ENCODE measurements at places on chromosomes 5 and 9.

- H3K36me3 ChIP-seq: no peaks in the 10 kb centered on the region
- H3K4me1 ChIP-seq: 0 out of 2 replicates have a peak, but pooled peaks cover 3% of the 10 kb centered on the region
- H3K27ac ChIP-seq: no peak overlapping the region
- H3K4me3 ChIP-seq: no peak overlapping the region
- DNase-seq: no peak
Observed at GRCh38 chr9:1538301-1538700, 476.8 kb upstream of the SMARCA2 start.

- no peak overlapping the region for H3K27ac ChIP-seq
- H3K4me3 ChIP-seq: no peak overlapping the region
- no peak for DNase-seq
- no peaks in the 10 kb centered on the region for H3K27me3 ChIP-seq
- no peaks in the 10 kb centered on the region for H3K36me3 ChIP-seq
Observed at GRCh38 chr9:124676159-124676551, 95.0 kb downstream of the NR6A1 start.

DNA sequence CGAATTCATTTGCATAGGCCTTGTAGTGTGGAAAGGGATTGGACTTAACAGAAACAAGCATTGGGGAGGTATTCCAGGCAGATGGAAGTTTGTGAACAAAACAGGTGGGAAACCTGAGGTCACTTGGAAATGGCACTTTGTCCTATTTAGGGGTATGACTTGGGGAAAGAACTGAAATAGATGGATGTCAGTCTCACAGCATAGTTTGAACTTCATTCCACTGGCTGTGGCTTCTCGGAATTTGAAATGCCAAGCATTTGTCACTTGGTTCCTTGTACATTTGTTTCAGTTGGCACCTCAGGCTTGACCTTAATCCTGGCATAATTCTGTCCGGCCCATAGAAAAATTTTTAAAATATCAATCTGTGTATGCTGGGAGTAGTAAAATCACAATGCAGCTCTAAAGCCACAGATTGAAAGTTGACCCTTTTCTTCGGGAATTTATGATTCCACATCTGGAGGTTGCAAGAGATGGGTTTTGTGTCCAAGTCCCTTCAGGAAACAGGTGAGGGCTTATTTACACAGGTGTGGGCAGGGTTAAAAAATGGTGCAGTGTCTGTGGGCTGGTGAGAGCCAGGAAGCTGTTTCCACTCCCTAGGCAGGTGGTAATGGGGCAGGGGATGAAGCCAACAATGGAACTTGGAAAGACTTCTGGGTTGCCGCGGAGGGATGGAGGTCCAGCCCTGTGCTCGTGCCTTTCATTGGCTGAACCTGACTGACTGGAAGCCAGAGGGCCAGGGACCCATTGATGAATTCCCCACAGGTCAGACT, 39.2 kb upstream of the PDE8B start:
- H3K27ac ChIP-seq: no peak overlapping the region
- no peaks in the 10 kb centered on the region for H3K36me3 ChIP-seq
- no peak for DNase-seq

- H3K4me3 ChIP-seq: no peak overlapping the region
- no peak overlapping the region for H3K27ac ChIP-seq
- no peaks in the 10 kb centered on the region for H3K36me3 ChIP-seq
- no peaks in the 10 kb centered on the region for H3K27me3 ChIP-seq
- no peak for DNase-seq
Observed at GRCh38 chr5:93748875-93749397, 7.5 kb upstream of the POU5F2 start.

DNA sequence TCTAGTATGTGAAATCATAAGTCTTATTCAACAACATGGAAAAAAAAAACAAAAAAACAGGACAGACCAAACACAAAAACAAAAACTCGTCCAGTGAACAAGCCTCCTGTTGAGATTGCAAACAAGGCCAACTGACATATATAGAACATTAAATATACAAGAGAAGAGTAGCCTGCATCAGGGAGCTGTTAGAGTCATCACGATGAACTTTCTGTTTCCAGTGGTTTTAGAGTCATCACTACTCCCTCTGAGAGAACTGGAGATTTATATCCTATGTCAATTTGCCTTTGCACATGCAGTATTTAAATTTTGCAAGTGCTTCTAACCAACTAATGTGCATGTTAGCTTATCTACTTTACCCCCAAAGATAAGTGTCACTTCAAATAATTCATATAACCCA, 9.9 kb downstream of the SNCAIP start:
- peak overlapping the region; percentile 71 for H3K27ac ChIP-seq
- peaks cover 64% of the 10 kb centered on the region for H3K4me1 ChIP-seq

DNA sequence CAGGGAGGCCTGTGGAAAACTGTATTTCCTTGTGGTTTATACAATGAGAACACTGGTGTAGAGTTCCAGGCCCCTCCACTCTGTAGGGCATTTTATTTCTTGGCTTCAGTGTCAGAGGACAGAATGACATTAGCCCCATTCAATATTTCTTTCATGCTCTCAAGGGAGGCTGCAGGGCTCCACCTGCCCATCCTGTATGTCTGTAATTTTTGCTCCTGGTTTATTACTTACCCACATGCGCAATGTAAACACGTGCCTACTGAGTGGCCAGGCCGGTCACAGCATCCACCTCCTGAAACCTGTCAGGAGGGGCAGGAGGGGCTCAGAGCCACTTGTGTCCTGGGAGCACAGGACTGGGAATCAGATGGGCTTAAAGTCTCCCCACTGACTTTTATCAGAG, 82.4 kb downstream of the GADD45G start:
- peaks cover 57% of the 10 kb centered on the region for H3K27me3 ChIP-seq
- H3K4me3 ChIP-seq: no peak overlapping the region
- no peaks in the 10 kb centered on the region for H3K36me3 ChIP-seq
- DNase-seq: no peak

- no peaks in the 10 kb centered on the region for H3K27me3 ChIP-seq
- DNase-seq: no peak
- no peak overlapping the region for H3K4me3 ChIP-seq
- H3K4me1 ChIP-seq: no peaks in the 10 kb centered on the region
- no peaks in the 10 kb centered on the region for H3K36me3 ChIP-seq
- H3K27ac ChIP-seq: no peak overlapping the region
Observed at GRCh38 chr9:29211003-29211579, 1637.8 kb upstream of the C9orf72 start.

DNA sequence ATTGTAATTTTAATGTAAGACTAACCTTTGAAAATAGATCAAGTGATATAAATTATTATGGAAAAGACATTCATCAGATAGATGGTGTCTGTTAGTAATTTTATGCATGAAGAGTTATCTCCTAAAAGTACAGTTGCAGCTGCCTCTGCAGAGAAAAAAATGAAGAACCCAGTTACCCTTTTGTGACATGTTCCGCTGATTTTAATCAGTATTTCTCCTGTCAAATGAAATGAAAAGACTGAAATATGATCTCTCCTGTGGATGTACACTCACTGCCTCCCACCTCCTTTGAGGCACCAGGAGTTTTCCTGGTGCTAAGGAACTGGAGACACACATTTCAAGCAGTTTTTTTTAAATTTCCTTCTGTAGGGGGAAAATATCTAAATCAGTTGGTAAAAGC, 277.4 kb downstream of the KIF4B start:
- no peaks in the 10 kb centered on the region for H3K4me1 ChIP-seq
- H3K36me3 ChIP-seq: no peaks in the 10 kb centered on the region
- no peaks in the 10 kb centered on the region for H3K27me3 ChIP-seq
- H3K27ac ChIP-seq: no peak overlapping the region
- DNase-seq: no peak

DNA sequence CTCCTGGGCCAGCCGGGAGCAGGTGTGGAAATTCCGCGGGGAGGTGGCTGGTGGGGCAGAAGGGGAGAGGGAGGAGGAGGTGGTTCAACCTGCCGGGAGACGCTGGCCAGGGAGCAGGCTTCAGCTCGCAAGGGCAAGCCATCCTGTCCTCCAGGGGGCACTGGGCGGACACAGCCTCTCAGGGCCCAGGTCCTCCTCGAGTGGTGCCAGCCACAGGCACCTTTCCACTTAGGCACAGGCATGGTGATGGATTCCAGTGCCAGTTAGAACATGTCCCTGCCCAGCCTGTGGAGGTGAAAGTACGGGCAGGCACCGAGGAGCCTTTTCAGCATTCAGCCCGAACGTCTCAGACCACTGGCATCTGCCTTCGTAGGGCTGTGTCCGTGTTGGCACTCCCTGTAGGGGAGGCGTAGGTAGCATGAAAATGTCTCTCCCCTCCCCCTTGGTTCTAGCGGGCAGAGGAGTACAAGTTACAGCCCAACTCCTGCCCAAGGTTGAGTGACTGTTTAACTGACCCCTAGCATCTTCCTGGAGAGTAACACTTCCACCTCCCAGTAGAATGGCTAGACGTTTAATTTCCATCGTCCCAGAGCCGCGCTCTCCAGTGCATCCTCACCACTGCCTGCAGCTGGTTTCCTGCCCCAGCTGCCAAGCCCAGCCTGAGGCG, 48.9 kb downstream of the DAB2IP start:
- peak; percentile 21 for DNase-seq
- no peaks in the 10 kb centered on the region for H3K36me3 ChIP-seq
- H3K4me3 ChIP-seq: peak overlapping the region; percentile 74
- no peak overlapping the region for H3K27ac ChIP-seq

DNA sequence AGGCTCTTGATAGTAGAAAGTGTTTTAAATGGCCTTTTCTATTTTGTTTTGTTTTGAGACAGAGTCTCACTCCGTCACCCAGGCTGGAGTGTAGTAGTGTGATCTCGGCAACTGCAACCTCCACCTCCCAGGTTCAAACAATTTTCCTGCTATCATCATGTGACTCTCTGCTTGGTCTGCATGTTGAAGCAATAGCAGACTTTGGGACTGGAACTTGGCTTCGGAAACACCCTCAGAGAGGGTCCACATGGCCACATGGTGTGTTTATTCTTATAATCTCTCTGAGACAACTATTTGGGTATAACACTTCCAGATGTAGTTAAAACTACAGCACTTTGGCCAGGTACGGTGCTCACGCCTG, 10.9 kb downstream of the SLC1A1 start:
- no peaks in the 10 kb centered on the region for H3K36me3 ChIP-seq
- H3K4me3 ChIP-seq: no peak overlapping the region
- H3K4me1 ChIP-seq: no peaks in the 10 kb centered on the region

GRCh38 chr9:76135902-76136301, 245.4 kb downstream of the PCSK5 start:
- no peak for DNase-seq
- no peak overlapping the region for H3K27ac ChIP-seq
- H3K27me3 ChIP-seq: no peaks in the 10 kb centered on the region
- H3K36me3 ChIP-seq: no peaks in the 10 kb centered on the region
